ENCODE measurements at places on chromosomes 13 and 19.

- DNase-seq = no peak
Observed at GRCh38 chr13:106010836-106011235, 524.6 kb downstream of the EFNB2 start.

- no peak for DNase-seq
Observed at GRCh38 chr13:111049791-111050538, 65.1 kb upstream of the ARHGEF7 start.

DNA sequence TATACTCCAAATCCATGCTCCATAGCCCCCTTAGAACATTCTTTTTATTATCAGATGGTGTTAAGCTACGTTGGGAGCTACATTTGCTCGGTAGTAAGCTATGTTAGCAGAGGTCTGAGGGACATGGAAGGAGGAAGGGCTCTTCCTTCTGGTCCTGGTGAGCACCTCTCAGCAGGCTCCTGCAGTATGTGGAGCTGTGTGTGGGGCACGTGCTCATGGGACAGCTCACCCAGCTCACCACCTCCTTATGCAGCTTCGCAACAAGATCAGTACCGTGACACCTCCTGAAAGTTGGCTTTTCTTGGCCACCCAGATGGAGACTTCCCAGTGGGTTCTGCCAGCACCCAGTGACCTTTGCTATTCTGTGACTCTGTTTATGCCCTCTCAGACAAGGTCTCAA is 400.5 kb upstream of the SLC10A2 start:
- no peak for DNase-seq

DNA sequence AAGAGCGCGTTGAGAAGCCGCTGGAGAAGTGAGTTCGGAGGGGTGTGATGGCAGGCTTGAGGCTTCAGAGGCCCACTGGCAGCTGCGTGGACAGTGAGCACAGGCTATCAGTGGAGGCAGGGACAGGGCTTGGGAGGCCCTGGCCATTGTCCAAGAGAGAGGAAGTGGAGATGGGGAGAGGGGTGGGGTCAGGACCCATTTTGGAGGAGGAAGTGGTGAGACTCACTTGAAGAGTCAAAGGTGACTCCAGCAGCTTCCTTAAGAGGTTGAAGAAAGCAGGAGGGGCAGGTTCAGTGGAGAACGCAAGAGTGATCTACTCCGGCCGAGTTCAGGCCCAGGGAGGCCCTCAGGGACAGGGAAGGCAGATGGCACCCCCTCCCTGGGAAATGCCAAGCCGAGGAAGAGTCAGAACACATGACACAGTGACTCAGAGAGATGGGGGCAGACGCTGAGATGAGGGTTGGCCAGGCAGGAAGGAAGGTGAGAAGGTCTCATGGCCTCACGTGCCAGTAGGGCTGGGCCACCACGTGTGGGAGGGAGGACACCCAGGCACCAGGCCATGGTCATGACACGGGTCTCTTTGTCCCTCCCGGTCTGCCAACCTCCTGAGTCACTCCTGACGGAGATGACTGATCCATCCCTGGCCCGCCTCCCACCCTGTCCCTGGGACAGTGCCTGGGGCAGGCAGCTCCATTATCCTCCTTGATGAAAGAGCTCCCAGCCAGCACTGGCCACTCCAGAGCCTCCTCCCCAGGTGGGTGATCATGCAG is 10.1 kb upstream of the CD22 start:
- DNase-seq = peak; percentile 68

DNA sequence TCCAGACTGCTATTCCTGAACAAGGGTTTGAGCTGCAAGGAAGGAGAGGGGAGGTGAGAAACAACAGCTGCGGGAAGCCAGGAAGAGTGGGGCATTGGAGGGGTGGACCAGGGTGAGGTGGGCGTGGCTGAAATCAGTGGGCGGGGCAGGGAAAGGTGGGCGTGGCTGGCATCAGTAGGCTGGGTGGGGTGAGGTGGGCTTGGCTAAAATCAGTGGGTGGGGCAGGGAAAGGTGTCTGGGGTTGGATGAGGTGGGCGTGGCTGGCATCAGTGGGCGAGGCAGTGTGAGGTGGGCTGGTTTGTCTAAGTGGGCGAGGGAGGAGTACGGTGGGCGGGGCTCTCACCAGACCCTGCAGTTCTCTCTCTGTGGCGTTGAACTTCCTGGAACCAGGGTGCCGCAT is 87.6 kb downstream of the MUC16 start:
- DNase-seq = no peak

- DNase-seq = no peak
Observed at GRCh38 chr19:29804493-29804892, 7.3 kb upstream of the CCNE1 start.

GRCh38 chr19:49010453-49010852 is 6.4 kb downstream of the LHB start:
- DNase-seq = no peak

GRCh38 chr19:41540041-41540695 is 35.8 kb upstream of the CEACAM21 start:
- no peak for DNase-seq

DNA sequence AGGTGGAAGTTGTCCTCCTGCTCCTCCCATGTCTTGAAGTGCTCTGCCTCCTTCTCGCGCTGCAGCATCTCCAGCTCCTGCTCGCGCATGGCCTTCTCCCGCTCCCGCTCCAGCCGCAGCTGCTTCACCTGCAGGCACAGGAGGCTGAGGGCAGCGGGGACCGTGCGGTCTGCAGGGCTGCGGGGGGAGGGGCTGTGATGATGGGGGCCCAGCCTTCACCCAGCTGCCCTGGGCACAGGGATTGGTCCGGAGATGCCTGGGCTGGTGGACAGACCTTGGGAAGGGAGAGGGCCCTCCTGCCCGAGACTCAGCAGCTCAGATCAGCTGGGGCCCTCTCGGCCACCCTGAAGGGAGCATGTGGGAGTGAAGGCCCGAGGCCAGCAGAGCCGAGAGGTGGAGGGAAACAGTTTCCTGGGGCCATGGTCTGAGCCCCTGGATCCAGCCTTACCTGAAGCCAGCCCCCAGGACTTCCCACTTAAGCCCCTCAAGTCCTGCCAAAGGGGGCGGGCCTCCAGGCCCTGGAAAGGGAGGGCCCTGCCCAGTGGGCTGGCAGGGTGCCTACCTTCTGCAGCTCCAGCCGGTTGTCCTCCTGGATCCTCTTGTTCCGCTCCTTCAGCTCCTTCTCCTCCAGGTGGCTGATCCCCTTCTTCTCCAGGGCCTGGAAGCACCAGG is 6.3 kb downstream of the CACTIN start:
- DNase-seq = no peak
